ENCODE measurements at places on chromosomes 2 and 18.

DNA sequence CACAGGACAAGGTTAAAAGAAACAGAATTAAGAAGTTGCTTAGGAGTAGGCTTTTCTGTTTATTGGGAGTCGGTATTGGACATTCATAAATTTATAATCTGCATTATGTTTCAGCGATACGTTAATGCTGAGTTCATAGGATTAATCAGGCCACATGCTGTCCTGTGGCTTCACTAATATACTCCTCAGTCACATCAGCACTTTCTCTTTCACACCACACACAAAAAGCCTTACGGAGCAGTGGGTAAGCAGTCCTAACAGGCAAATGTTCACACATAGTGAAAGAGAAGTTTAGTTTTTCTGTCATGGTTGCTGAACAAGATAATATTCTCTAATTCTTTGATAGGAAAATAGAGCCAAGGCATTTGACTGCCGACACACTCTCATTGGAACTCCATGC, 411.7 kb upstream of the RAB12 start:
- no peak for DNase-seq

GRCh38 chr18:54392543-54393023, 34.9 kb downstream of the C18orf54 start:
- DNase-seq = peak; percentile 34

- DNase-seq = no peak
Measured at GRCh38 chr2:220833446-220833845, 738.7 kb downstream of the EPHA4 start.

GRCh38 chr2:76692908-76693307, 829.3 kb downstream of the LRRTM4 start:
- no peak for DNase-seq

GRCh38 chr2:218997731-218998130, 4.5 kb upstream of the CRYBA2 start:
- DNase-seq = no peak
